Brain microvascular endothelial cell (primary cell): ENCODE measurements at places on chromosomes 1 and 21.
A peak's percentile ranks its signal among the peaks of the same experiment; 100 is the strongest.

DNA sequence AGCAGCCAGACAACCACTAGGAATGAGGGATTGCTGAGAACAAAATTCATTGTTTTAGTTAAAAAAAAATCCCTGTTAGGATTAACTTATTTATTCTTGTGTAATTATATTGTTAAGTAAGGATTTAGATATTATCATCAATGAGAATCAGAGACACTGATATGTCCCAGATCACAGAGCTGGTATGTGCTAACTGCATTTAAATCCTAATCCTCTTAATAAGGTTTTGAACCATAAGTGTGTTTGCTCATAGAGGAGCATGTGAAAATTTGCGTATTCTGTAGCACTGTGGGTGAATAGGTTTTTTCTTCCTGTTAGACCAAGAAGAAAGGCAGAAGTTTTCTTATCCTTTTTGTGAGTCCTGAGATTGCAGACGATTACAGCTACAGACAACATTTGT is 147.1 kb downstream of the HHAT start:
- no peak for DNase-seq

- DNase-seq, result no peak
Measured at GRCh38 chr1:187924252-187924651, 1095.5 kb downstream of the PLA2G4A start.

- DNase-seq, result no peak
Measured at GRCh38 chr1:3249631-3250501, 180.9 kb downstream of the PRDM16 start.

DNA sequence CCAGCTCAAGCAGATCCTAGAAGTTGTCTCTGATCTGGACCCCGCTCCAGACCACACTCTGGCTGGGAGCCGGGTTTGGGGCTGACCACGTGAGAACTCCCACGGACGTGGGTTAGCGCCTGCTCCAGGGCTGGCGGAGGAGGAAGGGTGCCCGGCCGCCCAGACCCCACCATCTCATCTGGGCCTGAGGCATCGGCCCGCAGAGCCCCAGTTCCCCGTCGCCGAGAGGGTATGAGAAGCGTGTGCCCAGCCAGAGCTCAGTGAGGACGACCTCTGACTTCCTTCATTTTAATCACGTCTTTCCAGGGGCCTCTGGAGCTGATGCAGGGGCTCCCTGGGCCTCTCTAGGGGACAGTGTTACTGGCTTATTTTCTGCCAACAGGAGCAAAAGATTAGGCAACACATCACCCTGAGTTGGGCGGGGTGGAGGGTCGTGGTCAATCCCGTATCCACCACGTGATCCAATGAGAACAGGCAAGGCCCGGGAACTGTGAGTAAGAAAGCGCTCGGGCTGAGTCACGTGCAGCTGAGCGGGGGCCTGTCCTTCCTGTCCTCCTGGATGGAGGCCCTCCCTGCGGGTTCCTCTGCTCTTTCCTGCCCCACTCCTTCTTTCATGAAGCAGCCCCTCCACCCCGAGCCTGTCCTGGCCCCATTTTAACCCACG is 81.1 kb downstream of the SIK1 start:
- DNase-seq, result peak; percentile 67

GRCh38 chr21:23936224-23936623 is 1671.1 kb downstream of the MRPL39 start:
- DNase-seq, result no peak

DNA sequence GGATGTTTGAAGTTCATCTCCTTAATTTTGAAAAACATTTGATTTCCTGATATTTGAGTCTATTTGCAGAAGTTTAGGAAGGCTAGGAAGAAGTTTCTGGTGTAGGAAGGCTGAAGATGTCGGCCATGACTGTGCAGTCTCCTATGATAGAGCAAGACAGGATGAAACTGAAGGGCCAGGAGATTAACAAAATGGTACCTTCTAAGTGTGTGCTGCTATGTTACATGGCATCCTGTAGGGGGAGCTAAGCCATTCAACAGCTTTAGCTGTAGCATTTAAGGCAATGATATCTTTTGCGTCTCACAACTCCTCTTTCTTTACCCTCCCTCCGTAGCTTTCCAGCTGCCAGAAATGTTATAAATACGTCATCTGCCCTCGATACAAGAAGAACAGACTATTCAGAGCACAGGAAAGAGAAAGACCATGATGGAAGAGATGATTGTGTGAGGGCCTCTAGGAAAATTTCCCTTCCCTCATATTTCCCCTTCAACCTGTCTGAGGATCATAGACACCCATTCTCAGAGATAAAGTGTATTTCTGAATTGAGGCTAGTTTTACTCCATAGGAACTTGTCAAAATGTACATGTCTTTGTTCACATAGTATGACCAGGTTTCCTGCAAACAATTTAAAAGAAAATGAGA is 61.1 kb downstream of the XCL1 start:
- no peak for DNase-seq

GRCh38 chr1:230682882-230683610 is 30.9 kb downstream of the AGT start:
- DNase-seq, result no peak

DNA sequence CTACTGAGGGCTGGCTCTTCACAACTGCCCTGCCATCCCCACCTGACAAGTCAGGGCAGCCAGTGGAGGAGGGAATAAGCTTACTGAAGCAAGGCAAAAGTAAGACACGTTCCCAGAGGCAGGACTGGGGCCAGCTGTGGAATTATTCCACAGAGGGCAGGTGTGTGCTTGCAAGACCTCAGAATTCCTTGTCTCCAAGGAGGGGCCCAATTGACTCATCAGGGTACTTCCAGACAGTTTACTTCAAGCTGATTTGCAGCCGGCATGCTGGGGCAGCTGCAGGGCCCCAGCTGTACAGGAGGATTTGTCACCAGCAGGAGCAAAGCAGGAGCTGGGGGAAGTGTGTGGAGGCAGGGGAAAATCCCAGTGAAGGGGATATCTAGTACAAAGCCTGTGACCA is 167.5 kb upstream of the CAMK1G start:
- no peak for DNase-seq

GRCh38 chr1:116498789-116499628 is 71.8 kb downstream of the CD58 start:
- DNase-seq, result peak; percentile 66

- no peak for DNase-seq
Measured at GRCh38 chr1:27559466-27560030, 44.4 kb downstream of the AHDC1 start.

GRCh38 chr1:174217787-174218574 is 58.7 kb downstream of the RABGAP1L start:
- no peak for DNase-seq

DNA sequence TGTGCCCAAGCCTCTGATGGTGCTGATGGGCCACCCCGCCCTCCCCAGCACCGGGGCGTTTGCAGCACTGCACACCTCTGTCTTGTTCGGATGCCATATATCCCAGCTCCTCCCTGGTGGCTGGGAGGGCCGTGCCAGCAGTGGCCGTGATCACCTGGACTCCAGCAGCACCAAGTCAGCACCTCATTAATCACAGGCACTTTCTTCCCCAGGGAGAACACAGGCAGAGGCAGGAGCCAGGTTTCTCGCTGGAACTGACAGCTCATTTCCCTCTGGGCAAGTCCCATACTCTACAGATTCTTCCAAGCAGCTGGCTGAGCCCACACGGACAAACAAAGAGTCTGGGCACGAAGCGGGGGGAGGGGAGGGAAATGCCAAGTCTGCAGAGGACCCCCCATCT is 141.7 kb upstream of the EDN2 start:
- no peak for DNase-seq

GRCh38 chr1:24696041-24696755 is 49.0 kb upstream of the CLIC4 start:
- DNase-seq, result no peak

GRCh38 chr1:43381612-43382011 is 8.0 kb downstream of the MED8 start:
- DNase-seq, result no peak

DNA sequence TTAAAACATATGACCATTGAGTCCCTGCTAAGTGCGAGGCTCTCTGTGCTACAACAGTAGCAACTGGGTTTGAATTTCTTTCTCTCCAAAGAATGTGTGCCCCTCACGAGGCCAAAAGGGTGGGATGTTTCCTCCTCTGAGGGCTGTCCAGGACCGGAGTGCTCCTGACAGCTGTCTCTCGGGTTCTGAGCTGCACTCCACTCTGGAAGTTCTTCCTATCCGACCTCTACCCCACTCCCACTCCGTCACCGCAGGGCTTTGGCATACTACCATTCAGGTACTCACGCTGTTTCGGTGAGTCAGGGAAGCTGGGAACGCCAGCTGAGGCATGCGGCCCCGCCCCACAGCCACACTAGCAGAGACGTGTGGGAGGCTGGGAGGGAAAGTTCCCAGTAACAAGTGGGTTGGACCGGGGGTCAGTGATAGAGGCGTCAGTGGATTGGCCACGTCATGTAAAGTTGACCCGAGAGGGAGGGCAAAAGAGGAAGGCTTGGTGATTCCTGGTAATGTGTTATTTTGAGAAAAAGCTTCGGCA is 705 bp upstream of the SLC50A1 start:
- DNase-seq, result peak; percentile 96

- no peak for DNase-seq
Measured at GRCh38 chr21:39869141-39869818, 2.0 kb downstream of the PCP4 start.

GRCh38 chr1:65177457-65177856 is 29.5 kb downstream of the AK4 start:
- peak; percentile 60 for DNase-seq

- no peak for DNase-seq
Measured at GRCh38 chr1:199150756-199151155, 511.9 kb downstream of the PTPRC start.

DNA sequence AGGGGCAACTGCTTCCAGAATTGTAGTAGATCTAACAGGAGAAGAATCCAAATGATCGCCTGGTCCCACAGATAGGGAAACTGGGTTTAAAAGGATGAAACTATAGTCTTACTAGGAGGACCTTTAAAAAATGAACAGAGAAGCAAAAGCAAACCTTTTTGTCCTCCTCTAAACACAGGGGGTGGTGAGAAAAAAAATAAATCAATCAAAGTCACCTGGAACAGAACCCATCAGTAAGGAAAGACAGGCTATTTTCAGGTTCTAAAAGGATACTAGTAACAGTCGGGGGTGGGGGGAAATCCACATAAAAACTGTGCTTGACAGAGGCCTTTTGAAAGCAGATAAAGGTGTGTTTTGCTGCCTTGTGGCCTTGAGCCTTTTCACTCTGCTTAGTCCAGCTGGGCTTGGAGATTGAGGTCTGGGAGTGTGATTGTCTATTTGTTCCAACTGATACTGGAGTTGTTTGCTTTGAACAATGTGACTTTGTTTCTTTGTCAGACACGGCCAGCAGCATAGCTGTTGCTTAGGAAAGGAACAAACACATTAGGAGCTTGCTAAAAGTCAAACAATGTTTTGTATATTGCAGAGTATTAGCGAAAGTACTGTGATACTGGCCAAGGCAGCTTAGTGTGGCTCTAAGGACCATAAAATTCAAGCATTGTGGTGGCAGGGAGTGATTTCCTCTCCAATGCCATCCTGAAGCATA is 141.1 kb upstream of the IRF2BP2 start:
- no peak for DNase-seq

- DNase-seq, result no peak
Measured at GRCh38 chr1:202967684-202968281, 726 bp upstream of the CYB5R1 start.

- DNase-seq, result no peak
Measured at GRCh38 chr1:203026666-203027663, 674 bp downstream of the PPFIA4 start.

GRCh38 chr1:7642781-7643529 is 128.1 kb upstream of the VAMP3 start:
- DNase-seq, result no peak

DNA sequence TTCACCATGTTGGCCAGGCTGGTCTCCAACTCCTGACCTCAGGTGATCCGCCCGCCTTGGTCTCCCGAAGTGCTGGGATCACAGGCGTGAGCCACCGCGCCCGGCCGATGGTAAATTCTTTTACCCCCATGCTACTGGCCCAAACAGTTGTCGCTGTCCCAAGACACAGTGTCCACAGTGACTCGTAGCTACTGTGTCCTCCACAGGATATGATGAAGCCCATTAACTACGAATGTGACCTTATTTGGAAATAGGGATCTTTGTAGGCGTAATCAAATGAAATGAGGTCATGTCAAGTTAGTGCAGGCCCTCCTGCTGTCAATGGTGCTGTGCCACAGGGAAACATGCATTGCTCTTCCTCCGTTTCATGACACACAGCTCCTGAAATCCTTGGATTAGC is 8.5 kb downstream of the FNDC10 start:
- DNase-seq, result no peak

- no peak for DNase-seq
Measured at GRCh38 chr21:28547766-28548165, 444.9 kb downstream of the LTN1 start.

DNA sequence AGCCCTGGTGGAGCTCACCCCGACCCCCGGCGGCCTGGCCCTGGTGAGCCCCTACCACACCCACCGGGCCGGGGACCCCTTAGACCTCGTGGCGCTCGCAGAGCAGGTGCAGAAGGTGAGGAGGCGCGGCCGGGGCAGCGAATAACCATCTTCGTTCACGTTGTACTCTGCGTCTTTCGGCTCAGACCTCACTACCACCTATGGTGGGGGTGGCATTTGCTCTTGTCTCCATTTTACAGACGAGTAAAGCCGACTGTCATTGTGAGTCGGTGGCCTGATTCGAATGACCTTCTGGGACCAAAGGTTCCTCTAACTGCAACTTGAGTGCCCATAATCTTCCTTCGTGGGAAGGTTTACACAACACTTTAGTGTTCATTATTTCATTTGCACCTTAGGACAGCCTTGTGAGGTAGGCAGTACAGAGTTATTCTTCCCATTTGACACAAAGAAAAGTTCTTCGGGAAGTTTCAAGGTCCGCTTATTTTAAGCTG is 506 bp downstream of the C1orf50 start:
- DNase-seq, result no peak
